ENCODE measurements at places on chromosomes 1 and 21. TPM values are rescaled to one million over a fixed set of nuclear protein-coding genes. Genes with fewer than 3 reads are reported as not detected.
A peak's percentile ranks its signal among the peaks of the same experiment; 100 is the strongest.

ACOT11 gene
- total RNA-seq, result 0.90 TPM

NBPF4 gene
- not detected for total RNA-seq

ADAMTS5 gene
- total RNA-seq, result 7.1 TPM

GRCh38 chr1:207069061-207069460 is 16.0 kb downstream of the PFKFB2 start:
- no peak for DNase-seq

DNA sequence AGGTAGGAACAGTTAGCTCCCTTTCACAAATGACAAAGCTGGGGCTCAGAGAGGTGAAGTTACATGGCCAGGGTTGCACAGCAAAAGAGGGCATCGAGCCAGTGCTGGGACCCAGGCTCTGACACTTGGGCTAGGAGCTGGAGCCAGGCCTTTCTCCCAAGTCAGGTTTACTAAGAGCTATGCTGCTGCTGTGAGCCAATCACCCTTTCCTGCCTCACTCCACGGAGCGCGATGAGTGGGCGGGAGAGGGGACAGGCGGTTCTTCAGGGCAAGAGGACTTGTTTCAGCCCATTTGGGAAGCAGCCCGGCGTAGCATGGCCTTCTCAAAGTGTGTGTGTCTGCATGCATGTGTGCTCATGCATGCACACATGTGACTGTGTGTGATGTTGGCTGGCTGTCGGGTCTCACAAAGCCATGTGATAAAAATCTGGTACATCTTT is 10.6 kb downstream of the ID3 start:
- no peak for DNase-seq

DNA sequence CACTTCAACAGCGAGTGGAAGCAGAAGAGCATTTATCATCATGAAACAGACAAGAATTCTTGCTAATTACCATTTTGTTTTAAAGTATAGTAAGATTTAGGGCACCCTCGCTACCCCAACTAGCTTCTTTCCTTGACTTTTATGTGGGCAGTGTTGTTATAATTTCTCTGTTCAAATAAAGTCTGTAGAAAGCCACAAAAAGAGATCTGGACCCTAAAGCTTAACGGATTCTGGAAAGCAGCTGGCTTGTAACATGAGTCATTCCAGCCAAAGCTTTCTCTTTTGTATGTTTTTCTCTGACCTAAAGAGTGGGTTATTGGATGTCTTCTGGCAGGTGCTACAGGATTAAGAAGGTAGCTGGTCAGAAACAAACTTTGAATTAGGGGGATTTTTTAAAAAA is 37.4 kb downstream of the RUNX1 start:
- no peak for DNase-seq

GRCh38 chr1:191963781-191964455 is 194.3 kb upstream of the RGS18 start:
- no peak for DNase-seq

DNA sequence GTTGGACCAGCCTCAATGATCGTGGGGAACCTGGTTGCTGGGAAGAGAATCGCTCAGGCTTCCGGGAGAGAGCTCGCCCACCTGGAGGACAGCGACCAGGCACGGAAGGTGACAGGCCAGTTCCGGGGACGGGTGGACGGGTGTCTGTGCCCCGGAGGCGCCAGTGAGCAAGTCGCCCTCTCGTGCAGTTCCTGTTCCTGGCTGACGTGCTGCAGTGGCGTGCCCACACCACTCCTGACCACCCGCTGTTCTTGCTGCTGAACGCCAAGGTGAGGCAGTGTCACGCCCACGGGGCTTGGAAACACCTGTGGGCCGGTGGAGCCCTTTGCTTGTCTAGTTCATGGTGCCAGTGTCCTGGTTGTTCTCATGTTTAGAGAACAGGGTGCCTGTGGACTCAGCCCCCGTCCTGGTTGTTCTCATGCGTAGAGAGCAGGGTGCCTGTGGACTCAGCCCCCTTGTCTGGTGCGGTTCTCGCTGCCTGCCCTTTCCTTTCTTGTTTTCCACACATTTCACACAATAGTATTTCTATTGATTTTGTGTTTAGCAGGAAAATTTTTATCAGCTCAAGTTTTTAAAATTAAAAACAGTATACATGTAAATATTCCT is 53.1 kb downstream of the S100B start:
- DNase-seq, result no peak

DNA sequence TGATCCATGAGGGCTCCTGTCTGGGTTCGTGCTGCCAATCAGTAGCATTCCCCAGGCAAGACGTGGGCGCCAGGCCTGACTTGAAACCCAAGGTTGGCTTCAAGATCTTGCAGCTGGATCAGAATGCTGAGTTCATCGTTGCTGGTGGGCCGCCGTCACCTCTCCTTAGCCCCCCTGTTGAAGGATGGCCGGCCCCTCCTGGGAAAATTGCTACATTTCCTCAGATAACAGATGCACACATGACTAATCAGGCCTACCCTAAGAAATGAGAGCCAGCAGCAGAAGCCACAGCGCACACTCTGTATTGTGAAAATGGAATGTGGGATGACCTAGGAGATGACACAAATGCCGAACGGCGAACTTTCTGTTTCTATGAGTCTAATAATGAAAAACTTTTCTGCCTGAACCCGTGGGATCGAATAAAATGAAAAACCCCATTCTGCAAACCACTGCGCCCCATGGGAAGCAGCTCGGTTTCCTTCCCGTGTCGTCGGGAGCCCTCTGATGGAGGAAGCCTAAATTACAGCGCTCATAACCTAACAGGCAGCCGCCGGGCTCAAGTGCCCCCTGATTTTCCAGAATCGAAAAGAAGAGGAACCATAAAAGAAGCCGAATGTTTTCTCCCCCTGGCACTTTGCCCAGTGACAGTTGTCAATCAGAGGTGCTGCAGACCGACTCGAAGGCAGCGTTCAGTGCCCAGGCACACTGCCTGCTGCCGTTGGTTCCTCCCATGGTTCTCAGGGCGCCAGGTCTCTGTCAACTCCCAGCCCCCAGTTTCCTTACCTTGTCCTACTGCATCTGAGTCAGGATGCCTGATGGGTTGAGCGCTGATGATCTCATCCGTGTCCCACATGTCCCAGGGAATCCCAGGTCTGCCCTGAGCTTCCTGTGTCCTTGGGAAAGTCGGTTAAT is 38.2 kb upstream of the H6PD start:
- DNase-seq, result peak; percentile 56

GRCh38 chr21:41681348-41681801 is 85.5 kb downstream of the RIPK4 start:
- no peak for DNase-seq

DNA sequence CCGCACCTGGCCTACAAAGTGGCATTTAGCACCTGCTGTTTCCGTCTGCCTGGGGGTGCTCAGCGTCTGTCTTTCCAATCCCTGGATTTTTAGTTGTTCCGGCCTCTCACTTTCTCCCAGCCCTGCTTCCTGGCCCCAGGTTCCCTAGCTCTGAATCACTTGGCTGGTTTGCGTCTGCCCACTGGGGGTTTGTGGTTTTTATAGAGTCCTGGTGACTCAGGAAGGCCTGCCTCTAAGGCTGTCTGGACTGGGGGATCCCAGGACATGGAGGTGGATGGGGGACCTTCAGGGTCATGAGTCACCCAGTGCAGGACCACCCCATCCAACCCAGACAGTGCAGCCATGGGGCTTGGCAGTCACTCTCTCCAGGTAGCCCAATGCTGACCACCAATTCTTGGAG is 53.5 kb downstream of the MRPL37 start:
- no peak for DNase-seq

DNA sequence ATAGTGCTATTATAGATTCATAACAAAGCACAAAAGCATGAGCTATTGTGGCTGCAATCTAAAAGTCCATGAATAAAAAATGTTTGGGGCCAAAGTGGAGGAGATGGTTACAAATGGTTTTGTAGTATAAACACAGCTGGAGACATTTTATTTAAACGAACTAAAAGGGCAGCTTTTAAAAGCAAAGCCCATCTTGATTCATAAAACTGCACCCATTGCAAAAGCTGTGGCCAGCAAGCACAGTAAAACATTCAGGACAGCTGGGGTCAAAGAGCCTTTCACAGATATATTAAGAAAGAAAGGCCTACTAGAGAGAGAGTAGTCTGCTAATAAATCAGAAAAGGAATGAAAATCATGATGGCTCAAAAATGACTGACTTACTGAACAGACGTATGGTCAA is 520.8 kb downstream of the NUF2 start:
- DNase-seq, result no peak

DNA sequence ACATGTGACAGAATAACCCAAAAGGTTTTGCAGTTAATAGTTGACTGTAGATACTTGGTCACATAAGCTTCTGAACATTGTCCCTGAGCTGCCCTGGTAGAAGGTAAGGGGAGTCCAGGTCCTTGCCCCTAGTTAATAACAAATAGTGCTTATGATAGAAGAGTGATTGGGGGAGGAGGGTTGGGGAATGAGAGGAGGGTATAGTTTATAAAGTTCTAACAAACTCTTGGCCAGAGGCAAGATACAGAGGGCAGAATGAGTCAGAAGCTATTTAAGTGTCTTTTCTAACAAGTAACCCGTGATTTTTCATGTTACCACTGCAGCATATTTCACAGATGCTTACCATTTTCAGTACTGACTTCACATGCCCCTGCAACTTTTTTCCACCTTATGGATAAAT is 26.7 kb upstream of the MYOCOS start:
- DNase-seq, result no peak

- no peak for DNase-seq
Measured at GRCh38 chr1:212498283-212499040, 65.7 kb downstream of the NENF start.

GRCh38 chr1:64938991-64939390 is 27.4 kb downstream of the JAK1 start:
- DNase-seq, result no peak

DNA sequence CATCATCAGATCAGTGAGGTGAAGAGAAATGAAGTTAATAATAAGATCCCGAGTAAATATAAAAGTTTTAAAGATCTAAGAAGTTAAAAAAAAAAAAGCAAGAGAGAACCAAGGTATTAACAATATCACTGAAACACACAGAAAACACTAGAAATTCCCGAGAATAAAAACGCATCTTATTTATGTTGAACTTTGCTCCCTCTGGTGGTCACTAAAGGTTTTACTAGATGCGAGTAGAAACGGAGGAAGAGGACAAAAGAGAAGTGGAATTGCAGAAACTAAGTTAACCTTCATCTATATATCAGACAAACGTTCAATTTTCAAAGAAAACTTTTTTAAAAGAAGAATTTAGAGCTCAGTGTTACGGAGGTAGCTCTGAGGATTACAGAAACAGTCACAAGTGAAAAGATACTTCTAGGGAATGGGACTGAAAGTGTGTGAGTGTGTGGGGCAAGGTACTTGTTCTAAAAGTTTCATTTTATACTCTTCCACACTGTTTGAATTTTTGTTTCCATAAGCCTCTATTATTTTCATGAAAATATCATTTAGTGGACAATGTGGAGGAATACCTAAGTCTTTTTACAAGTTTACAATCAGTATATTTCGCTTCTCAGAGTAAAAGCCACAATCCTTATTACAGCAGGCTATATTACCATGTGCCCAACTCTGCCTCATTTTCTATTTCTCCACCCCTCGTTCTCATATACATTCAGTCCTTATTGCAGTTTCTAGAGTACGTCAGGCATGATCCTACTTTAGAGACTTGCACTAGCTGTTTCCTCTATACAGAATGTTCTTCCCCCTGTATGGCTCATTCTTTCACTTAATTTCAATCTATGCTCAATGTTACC is 19.7 kb downstream of the ACBD6 start:
- no peak for DNase-seq

GRCh38 chr1:6848816-6849215 is 63.6 kb downstream of the CAMTA1 start:
- DNase-seq, result no peak
